Right renal pelvis (tissue), 4 donors: ENCODE measurements at places on chromosomes 3 and 15.

- no peak for DNase-seq
Measured at GRCh38 chr3:24046214-24046613, 101.1 kb downstream of the NR1D2 start.

GRCh38 chr3:112448939-112449338, 50.3 kb downstream of the BTLA start:
- no peak for DNase-seq

DNA sequence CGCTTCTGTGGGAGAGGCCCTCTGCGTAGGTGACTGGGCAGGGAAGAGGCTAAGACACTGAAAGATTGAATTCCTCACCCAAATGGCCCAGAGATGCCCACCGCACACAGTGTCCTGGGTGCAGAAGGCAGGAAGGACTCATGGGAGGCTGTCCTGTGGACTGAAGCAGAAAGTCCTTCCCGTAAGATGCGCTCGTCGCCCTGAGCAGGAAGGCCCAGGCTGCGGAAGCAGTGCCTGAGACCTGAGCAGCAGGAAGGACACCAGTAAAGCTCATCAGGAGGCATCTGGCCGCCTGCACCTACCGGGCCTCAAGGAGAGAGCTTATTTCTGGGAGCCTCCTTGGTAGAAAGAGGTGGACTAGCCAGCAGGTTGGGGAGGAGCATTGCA, 3.3 kb downstream of the PAK6 start:
- no peak for DNase-seq

DNA sequence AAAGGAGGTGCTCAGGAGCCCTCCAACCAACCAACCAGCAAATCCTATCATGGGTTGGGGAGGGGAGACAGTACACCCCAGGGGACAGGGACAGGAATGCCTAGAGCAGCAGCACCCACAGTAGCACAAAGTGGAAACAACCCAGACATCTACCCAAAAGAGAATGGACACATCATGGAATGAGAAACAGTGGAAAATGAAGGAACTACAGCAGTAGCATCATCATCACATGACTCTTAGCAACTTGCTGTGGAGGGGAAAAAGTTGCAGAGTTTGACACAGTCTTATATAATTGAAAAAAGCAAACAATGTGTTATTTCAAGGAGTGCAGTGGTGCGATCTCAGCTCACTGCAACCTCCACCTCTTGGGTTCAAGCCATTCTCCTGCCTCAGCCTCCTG, 11.0 kb downstream of the C3orf22 start:
- no peak for DNase-seq

- DNase-seq, result no peak
Measured at GRCh38 chr3:17090280-17090983, 205.7 kb downstream of the PLCL2 start.

DNA sequence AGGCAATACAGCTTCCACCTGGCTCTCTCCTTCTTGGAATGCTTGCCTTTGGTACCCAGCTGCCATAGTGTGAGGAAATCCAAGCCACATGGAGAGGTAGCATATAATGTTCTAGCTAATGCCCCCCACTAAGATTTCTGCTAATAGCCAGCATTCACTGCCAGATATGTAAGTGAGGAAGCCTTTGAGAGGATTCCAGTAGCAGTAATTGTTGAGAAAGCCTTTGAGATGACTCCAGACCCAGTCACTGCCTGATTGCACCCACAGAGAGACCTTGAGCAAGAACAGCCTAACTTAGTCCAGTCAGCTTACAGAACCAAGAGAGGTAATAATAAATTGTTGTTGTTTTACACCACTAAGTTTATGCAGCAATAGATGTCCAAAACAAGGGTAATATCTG, 63.1 kb downstream of the STRIT1 start:
- no peak for DNase-seq

DNA sequence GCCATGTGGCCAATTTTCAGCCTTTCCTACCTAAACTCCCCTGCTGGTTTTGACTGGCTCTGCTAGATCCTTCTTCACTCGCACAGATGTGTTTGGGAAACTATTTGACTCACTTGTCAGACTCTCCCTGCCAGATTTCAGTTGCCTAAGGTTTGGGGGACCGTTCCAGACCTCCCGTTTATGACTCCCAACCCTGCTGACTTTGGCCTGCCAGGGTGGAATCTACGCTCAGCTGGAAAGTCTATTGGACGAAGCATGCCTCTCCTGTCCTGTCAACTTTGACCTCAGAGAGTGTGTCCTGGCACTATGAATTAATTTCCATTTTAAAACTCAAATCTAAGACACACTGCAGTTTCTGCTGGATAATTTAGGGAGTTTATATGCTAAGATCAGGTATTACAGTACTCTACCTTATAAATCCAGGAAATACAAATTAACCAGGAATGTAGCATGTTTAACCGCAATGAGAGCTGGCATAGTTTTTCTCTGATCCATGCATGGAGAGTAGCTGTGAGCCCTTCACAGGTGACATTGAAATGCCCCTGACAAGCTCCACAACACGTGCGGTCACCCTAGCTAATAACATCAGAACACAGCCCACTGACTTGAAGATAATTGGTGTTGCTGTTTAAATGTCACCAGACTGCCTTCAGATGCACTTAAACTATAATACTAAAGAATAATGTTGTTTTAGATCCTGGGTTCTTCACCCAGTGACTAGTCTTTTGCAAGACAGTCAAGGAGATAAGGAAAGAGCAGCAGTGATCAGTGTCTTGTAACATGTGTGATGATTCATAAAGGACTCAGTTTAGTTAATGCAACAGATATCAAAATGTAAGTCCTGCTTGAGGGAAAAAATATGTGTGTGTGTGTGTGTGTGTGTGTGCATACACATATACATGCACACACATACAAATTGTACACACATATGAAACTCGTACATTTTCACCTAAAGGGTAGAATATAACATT, 223.0 kb upstream of the MCTP2 start:
- no peak for DNase-seq

- DNase-seq, result no peak
Measured at GRCh38 chr3:54853573-54854404, 74.1 kb downstream of the LRTM1 start.

DNA sequence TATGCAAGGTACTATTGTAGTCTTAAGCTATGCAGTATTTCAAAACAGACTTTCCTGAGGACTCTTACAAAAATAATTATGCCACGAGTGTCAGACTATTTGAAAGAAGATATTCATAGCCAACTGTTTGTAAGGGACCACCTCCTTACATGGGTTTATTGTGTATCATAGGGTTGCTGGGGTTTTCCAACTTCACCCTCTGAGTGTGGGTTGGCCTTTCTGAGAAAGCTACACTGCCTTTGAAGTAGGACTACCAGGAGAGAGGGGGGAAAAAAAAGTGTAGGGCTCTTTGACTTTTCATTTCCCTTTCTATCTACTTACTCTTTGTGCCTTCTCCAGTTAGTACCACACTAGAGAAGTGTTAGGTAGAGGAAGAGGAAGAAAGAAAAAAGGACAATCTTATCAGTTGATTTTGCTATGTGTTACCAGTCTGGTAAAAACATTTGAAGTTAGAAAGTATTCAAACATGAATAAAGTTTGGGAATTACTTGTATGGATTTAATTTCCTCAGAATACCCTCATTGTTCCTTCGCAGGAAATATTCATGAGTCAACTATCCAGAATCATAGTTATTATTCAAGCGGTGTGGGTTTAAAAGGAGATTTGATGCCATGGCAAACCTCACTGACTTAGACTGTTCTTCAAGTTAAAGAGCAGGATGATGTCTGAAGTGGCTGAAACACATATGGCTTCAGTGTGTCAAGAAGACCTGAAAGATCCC, 329.3 kb upstream of the THBS1 start:
- no peak for DNase-seq

DNA sequence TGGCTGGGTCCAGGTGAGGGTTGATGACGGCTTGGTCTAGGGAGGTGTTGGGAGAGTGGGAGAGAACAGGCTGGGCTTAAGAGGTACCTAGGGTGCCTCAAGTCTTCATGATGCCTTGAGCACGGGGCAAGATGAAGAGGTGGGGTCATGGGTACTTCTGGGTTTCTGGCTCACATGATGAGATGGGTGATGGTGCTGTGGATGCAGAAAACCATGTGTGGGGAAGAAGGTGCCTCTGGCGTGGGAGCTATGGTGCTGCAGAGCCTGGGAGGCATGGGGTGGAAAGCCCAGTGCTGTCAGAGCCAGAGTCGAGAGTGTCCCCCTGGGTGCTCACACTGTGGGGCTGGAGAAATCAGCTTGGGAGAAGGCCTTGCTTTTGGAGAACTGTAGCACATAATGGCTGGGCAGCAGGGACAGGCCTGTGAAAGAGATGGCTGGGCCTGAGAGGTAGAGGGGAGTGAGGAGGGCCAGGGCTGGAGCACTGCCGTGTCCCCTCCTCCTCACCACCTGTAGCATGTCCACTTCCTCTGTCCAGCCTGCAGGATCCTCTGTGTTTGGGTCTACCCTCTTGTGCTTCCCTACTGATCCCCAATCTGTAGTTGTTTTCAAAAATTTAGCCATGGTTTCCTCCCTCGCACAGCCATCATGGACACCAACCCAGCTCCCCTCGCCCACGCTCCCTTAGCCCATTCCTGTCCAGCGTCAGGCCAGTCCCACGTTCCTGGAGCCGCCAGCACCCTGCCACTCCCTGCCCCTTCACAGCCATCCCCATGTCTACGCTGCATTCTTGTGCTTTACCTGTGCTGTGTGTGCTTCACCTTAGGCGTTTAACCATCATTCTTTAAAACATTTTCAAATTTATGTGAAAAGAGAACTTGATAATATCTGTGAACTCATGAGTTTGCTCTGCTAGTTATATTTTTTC, 132.0 kb downstream of the EEFSEC start:
- no peak for DNase-seq

DNA sequence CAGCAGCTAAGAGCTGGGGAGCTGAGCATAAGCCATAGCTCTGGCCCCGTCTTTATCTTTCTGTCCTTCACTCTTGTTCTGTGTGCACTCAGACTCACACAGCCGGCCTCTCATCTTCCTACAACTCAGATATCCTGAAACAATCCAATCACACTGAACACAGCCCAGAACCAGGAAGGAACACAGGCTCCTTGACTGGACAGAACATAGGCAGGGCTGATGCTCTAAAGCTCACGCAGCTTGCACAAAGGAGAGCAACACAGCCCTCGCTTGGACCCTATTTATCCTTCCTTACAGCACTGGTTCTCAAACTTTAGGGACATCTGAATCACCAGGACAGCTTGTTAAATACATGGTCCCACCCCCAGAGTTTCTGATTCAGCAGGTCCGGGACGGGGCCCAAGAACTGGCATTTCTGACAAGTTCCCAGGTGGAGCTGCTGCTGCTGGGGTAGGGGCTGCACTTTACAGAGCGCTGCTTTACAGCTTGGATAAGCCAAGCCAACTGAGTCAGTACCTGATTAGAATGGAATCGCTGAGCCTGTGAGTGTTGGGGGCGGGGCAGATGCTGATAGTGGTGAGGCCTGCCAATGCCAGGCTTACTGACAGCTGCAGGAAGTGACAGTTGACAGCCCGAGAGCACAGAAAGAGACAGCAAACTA, 65.1 kb downstream of the MRPL46 start:
- DNase-seq, result no peak

GRCh38 chr3:155629556-155629955, 115.3 kb downstream of the PLCH1 start:
- no peak for DNase-seq

DNA sequence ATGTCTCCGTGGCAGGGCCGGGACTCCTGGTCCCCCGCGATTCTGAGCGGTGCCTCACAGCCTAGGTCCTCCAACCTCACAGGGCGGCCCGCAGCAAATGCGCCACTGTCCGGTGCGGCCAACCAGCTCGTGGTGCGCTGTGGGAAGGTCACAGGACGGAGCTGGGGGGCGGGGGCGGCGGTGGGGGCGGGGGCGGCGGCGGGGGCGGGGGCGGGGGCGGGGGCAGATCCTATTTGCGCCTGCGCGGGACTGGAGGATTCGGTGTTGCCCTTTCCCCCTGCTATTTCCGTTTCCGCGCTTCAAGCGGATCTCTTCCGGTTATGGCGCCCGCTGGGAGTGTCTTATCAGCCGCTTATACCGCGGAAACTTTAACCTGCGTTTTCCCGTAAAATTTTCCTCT, 106.7 kb upstream of the SNRPN start:
- DNase-seq, result no peak

- DNase-seq, result no peak
Measured at GRCh38 chr15:75648156-75649000, 666 bp downstream of the SNX33 start.

DNA sequence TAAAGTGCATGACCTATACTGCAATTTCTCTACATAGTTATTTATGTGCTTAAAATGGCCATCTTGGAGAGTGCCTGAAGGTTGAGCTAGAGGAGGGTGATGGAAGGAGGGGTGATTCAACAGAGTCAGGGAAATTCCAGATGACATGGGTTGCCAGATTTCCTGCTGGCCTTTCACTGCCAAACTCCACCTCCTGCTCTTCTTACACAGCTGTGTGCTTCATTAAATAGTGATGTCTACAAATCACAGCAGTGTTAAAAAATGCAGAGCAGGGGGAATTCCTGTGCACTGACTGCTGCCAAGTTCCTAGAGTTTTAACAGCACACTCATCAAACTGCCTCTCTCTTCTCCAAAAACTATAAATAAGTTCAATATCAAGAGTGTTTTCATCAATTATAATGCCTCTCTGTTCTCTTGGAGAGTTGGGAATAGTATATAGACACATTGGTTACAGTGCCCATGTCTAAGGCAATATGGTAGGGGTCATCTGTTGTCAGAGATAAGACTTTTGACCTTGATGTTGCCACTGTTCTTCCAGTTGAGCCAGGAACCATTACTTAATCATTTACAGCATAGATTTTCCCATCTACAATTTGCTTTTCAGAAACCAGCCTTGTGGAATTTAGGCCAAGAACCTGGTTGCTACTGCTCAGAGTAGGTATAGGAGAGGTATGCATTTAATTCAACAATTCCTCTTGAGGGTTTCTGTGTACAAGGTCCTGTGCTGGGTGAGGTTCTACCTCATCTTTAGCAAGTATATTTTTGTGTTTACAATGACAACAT, 79.6 kb downstream of the TP63 start:
- peak; percentile 35 for DNase-seq

GRCh38 chr15:23648920-23649515, 1.4 kb upstream of the MAGEL2 start:
- no peak for DNase-seq

DNA sequence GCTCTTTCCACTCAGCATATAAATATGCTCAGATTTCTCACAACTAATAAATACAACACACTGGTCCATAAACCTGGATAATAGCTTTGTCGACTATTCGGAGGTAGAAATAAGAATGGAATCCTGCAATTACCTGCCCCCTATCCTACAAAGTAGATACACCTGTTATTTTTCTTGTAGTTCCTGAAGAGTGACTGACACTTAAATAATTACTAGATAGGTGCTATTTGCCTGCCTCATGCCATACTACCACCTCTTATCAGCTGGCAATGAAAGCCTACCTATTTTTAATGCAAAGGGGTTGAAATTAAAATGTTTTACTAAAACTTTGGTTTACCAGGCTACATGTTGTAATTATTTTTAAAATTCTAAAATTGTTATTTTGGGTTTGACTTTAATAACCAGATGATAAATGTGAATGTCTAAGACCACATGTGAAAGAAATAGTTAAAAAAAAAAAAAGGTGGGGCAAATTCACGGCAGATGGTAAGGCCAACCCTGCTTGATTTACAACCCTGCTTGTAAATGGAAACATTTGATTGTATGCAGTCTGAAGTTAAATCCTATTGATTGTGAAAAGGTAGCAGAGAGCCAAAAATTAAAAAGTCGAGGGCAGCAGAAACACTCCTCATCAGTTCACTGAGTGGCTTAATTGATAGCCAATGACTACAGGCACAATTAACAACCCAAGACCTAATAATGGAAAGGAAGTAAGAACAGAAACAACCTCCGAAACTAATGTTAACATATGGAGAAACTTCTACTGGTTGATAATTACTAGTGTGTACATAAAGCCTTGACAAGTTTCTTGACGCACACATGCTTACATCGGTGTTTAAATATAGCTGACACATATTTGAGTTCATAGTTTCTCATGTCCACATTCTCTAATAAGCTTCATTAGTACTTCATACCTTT, 8.9 kb downstream of the PEAK1 start:
- no peak for DNase-seq
